ENCODE measurements at places on chromosomes 2 and 18.
A peak's percentile ranks its signal among the peaks of the same experiment; 100 is the strongest.

- DNase-seq: peak; percentile 75
Observed at GRCh38 chr18:7221424-7222155, 9.3 kb upstream of the LRRC30 start.

DNA sequence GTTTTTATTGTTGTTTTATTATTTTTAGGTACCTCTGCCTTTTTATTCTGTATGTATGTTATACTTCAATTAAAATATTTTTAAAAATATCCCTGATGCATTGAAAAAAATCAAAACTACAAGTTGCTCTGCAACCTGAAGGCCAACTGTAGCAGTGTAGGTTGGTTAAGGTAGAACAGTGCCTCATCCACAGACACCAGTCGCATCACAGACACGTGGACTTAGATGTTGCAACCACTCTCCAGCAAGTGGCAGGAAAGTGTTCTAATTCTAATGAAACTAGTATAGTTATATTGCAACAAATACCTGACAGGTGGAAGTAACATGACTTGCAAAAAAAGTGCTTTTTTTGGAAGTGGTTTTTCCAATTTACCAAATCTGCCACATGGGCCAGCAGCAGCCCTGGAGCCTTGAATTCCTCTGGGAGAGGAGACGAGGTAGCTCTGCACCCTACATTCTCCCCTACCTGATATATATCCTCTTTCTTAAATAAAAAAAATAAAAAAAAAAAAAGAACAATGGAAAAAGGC lies 28.4 kb upstream of the SLC3A1 start:
- no peak for DNase-seq

- peak; percentile 49 for DNase-seq
Observed at GRCh38 chr18:45386041-45386655, 229.1 kb upstream of the SLC14A2 start.

- no peak for DNase-seq
Observed at GRCh38 chr2:129829588-129829987, 149.9 kb upstream of the RAB6C start.

- DNase-seq: no peak
Observed at GRCh38 chr2:25190536-25190935, 22.2 kb upstream of the POMC start.

DNA sequence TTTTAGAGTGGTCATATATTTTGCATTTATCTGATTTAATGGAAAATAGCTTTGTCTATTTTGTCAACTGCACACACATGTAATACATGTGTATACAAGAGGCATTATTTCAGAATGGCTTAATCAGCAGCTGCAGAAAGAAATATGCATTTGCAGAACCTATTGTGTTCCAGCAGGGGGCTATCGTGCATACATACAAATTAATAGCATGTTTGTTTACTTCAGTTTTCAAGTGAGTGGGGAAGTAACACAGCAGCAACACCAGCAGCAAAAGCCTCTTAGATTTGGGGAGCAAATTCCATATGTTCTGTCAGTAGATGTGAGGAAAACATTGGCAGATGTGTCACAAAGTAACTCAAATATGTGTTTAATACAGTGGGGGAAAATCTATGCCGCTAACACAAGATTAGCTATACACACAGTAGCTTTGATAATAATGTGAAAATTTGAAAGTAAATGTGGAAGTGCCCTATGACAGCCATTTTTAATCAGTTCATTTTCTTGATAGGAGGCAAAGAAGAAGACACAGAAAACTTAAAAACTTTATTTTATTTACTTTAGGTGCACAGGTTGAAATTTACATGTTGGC lies 218.1 kb downstream of the WDR7 start:
- DNase-seq: peak; percentile 74

GRCh38 chr2:191610756-191611155 lies 67.2 kb upstream of the NABP1 start:
- peak; percentile 31 for DNase-seq

DNA sequence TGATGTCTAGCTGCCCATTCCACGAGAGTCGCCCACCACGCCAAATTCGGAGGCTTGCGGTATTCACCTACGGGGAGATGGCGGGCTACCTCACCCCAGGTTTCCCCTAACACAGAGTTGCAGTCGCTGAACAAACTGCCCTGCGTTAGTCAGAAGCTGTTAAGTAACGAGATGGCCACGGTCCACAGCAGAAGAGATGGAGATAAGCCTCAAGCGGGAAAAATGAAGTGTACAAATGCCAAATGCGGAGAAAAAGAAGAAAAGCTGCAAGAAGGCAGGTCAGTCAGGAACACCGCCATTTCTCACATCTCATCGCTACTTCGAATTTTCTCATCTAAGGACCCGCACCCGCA lies 425 bp downstream of the ASB3 start:
- DNase-seq: peak; percentile 61

GRCh38 chr18:78999939-79000338 lies 20.3 kb downstream of the SALL3 start:
- no peak for DNase-seq

GRCh38 chr18:74389171-74389927 lies 67.8 kb downstream of the DIPK1C start:
- DNase-seq: no peak

GRCh38 chr2:63903003-63903402 lies 61.3 kb downstream of the UGP2 start:
- DNase-seq: peak; percentile 13

GRCh38 chr2:119282996-119283511 lies 59.4 kb downstream of the STEAP3 start:
- no peak for DNase-seq

- no peak for DNase-seq
Observed at GRCh38 chr2:11237122-11237521, 81.9 kb downstream of the SLC66A3 start.

GRCh38 chr18:63505566-63506335 lies 29.0 kb downstream of the SERPINB5 start:
- DNase-seq: peak; percentile 41

- peak; percentile 44 for DNase-seq
Observed at GRCh38 chr2:233351423-233351822, 2.9 kb upstream of the DGKD start.

DNA sequence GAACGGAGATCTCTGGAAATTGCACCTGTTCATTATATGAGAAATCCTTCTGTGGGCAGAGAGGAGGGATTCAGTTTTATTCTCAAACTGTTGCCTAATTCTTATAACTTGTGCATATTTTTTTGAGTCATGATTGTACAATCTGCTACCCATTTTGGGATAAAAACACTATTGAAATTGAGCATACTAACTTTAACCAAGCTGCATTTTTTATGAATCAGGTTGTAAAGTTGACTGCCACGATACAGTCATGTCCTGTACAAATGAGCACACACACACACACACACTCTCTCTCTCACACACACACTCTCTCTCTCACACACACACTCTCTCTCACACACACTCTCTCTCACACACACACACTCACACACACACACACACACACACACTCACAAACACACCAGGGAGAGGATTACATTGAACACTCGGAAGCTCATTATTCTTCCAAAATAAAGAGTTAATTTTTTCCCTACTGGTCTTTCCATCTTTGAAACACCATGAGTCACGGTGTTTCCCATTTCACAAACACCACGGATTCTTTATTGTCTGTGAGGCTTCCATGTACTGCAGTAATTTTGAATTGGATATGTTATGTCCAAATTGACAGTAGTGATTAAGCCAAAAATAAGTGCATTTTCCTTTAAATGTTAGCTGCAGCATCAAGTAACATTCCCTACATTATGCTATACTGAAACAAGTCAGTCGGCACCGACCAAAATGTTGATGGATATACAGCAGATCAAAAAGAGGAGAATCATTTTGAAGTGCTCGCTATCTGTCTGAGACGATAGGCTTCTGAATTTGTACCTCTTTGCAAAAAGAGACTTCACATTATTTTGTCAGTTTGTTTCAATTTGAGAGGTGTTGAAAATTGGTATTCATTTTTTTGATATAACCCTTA lies 216.9 kb downstream of the ARHGAP15 start:
- DNase-seq: no peak

GRCh38 chr2:219122202-219122980 lies 38.2 kb downstream of the NHEJ1 start:
- DNase-seq: no peak

- peak; percentile 88 for DNase-seq
Observed at GRCh38 chr2:215354771-215355695, 43.2 kb downstream of the ATIC start.

GRCh38 chr2:53188851-53189510 lies 578.6 kb upstream of the CHAC2 start:
- no peak for DNase-seq

DNA sequence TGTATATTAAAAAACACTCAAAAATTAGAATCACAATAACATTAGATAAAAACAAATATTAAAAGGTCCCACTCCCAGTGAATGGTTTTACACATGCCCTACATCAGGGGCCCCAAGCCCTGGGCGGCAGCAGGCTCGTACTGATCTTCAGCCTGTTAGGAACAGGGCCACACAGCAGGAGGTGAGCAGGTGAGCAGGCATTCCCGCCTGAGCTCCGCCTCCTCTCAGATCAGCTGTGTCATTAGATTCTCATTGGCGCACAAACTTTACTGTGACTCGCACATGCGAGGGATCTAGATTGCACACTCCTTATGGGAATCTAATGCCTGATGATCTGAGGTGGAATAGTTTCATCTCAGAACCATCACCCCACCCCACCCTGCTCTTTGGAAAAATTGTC lies 74.2 kb downstream of the MBD2 start:
- DNase-seq: no peak

- no peak for DNase-seq
Observed at GRCh38 chr2:41958775-41959174, 89.0 kb upstream of the PKDCC start.

GRCh38 chr2:19898592-19899329 lies 3.0 kb downstream of the TTC32 start:
- DNase-seq: no peak

DNA sequence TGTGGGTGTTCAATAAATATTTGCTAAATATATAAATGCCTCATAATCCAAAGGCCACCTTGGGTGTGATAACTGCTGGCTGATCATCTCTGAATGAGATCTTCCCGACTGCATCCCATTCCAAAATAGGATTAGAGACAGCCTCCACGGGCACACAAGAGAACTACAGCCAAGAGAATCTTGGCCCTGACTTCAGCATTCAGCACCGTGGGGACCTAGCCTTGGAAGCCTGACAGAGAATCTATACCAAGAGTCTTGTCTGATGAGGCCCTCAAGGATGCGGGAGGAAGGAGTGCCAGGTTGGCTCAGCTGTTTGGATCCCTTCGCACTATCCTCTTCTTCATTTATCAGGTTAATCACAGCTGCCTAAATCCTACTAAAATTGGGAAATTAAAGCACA lies 85.8 kb downstream of the RBM43 start:
- DNase-seq: no peak

GRCh38 chr2:75025633-75026380 lies 67.4 kb downstream of the POLE4 start:
- peak; percentile 26 for DNase-seq

GRCh38 chr18:25561918-25562317 lies 210.0 kb upstream of the ZNF521 start:
- DNase-seq: peak; percentile 44

- peak; percentile 5 for DNase-seq
Observed at GRCh38 chr2:52936029-52936428, 831.6 kb upstream of the CHAC2 start.

DNA sequence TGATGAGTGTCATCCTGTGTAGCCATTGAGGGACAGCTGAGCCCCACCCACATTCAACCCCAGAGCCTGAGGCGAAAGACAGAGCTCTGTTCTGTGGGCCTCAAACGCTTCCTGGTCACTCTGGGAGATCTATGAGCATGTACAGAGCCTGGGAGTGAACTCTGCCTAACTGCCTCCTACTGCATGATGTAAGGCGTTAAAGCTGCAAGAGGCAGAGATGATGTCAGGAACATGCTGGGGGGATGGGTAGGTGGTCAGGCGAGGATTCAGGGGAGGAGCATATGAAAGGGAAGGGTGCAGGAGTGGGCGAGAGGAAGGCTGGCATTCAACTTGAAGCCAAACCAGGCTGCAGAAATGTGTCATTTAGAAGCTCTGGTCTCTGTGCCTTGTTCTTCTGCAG lies 181.0 kb downstream of the TFCP2L1 start:
- no peak for DNase-seq

DNA sequence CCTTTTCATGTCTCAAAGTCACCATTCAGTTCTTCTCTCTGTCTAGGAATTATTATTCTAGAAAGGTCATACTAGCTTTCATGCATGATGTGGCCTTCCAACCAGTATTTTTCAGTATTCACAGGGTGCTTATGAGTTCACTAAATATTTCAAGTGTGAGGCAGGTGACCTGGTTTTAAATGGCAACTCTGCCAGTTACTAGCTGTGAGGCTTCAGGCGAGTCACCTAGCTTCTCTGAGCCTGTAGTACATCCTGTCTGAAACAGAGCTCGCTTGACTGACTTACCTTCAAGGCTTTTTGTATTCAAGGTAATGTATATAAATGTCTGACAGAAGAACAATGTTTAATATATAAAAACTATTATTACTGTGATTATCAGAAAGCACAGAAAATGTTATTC lies 19.4 kb upstream of the ACVR1 start:
- peak; percentile 55 for DNase-seq

- DNase-seq: no peak
Observed at GRCh38 chr2:28749526-28749925, 2.1 kb upstream of the PPP1CB start.

GRCh38 chr2:225771701-225772100 lies 372.2 kb downstream of the NYAP2 start:
- DNase-seq: no peak

DNA sequence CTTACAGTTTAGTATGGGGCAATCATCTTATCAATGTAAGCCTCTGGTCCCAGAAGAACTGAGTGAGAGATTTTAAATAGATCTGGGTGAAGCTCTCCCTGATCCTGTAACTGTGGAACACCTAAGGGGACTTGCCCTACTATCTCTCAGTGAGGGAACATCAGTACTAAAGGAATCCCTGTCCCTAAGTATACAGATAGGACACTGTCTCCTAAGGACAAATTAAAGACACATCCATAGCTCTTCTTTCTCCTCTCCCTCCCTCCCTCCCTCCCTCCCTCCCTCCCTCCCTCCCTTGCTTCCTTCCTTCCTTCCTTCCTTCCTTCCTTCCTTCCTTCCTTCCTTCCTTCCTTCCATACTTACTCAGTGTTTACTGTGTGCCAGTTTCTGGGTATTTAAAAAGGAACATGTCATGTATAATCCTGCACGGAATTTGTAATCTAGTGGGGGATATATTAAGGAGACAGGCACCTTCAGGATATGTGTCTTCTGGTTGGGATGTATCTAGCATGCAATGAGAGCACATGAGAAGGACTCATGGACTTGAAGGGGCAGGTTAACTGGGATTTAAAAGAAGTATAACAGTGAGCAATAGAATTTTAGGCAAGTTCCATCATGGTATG lies 222.2 kb upstream of the ATP5MC3 start:
- no peak for DNase-seq

- DNase-seq: no peak
Observed at GRCh38 chr2:190318931-190319554, 583 bp downstream of the HIBCH start.
